ENCODE measurements at places on chromosomes 11 and 22.

GRCh38 chr11:3736816-3737215 lies 60.5 kb downstream of the NUP98 start:
- DNase-seq = no peak

DNA sequence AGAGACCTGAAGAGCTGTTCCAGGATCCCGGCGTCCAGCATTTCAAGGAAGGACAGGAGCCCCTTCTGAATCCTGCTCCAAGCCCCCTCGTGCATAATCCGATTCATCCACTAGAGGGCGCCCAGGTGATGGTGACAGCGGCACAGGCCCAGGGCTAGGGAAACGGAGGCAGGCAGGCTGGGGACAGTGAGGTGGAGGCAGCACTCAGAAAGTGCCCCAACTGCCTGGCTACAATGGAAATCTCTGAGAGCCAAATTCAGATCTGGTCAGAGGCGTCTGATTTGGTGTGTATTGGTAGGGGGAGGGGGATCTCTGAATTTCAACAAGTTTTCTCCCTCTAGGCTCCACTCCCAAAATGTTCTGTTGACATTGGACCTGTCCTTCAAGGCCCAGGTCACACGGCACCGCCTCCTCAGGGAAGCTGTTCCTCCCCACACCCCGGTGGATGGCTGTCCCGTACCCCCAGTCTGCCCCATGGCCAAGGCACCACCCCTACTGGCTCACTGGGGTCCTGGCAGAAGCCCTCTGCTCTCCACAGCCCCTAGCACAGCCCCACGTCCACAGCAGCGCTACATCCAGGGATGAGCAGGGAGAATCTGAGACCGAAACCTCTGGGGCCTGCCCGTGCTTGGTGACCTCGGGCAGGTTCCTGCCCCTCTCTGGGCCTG lies 142.9 kb downstream of the CRYBB2 start:
- peak; percentile 93 for DNase-seq

- no peak for DNase-seq
Measured at GRCh38 chr11:57942808-57943207, 80.9 kb upstream of the OR9Q1 start.

DNA sequence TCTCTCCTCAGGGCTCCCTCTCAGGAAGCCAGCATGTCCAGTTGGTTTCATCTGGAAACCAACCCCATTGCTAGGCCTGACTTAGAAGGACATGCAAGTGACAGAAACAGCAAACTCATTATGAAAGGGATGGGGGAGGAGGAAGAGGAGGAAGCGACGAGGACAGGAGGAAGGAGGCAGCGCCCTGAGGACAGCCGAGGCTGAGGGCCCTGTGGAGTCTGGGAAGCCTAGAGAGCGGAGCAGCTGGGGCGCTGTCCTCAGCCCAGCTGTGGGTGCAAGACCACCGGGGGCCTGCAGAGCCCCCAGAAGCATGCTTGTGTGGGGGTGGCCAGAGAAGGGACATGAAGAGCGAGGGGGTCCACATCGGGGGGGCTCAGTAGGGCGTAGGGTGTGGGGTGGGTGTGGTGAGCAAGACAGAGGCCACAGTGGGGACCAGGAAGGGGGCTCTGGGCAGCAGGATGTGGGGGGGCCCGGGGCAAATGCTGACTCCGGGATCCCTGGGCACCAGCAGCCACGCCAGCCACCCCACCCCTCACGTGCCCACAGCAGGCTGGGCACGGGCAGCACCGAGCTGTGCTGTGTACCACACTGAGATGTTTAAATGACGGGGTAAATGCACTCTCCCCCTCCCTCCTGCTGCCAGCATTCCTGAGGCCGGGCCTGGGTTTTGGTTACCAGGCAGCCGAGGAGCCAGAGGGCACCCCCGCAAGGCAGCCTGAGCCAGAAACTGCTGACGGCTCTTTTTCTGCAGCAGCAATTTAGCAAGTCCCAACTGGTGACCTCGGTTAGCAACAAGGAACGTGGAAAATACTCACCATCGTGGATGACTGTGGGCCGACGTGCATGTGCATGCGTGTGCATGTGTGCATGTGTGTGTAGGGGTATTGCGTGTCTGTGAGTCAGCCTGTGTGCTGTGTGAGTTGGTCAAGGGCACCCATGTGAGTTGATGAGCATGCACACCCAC lies 82.7 kb upstream of the LINC01488 start:
- no peak for DNase-seq

DNA sequence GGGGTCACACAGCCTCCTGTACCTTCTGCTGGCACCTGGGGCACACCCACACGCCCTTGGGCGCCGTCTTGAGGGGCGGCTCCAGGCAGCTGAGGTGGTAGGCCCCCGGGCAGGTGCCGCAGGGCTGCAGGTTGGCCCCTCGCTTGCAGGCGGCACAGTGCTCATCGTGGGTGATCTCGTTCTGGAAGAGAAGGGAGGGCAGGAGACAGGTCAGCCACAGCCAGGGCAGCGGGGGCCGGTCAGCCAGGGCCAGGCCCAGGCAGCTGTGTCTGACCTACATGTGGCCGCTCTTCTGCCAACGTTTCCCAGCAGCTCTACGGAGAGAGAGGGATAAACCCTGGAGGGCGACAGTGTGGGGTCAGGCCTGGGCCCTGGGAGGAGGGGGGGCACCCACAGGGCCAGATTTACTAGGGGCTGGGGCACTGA lies 121.9 kb downstream of the PHF21B start:
- no peak for DNase-seq

- no peak for DNase-seq
Measured at GRCh38 chr11:64060861-64061444, 25.2 kb downstream of the FLRT1 start.

All from esophagus muscularis mucosa (tissue), 4 donors.